ENCODE measurements at places on chromosomes 6 and 20. TPM values are rescaled to one million over a fixed set of nuclear protein-coding genes. Genes with fewer than 3 reads are reported as not detected.
A peak's percentile ranks its signal among the peaks of the same experiment; 100 is the strongest.

DNA sequence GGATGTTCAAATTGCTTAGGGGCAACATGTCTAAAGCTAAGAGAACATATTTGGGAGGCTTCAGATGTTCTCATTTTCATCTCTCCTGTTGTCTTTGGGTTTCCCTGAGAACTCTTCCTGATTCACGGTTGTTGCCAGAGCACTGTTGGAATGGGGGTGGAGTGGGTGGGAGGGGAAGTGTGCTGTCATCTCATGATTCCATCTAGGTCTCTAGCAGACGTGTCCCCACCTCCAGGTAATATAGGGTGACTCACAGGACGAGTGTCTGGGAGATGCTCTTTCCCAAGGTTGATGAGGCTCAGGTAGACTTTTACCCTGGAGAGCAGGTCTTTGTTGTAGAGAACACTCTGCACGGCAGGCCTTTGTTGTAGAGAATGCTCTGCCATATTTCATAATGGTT lies 636.9 kb downstream of the QKI start:
- H3K27me3 ChIP-seq, result no peaks in the 10 kb centered on the region
- no peaks in the 10 kb centered on the region for H3K36me3 ChIP-seq
- H3K4me1 ChIP-seq, result no peaks in the 10 kb centered on the region
- no peak for DNase-seq
- H3K27ac ChIP-seq, result no peak overlapping the region
- H3K4me3 ChIP-seq, result no peak overlapping the region

DNA sequence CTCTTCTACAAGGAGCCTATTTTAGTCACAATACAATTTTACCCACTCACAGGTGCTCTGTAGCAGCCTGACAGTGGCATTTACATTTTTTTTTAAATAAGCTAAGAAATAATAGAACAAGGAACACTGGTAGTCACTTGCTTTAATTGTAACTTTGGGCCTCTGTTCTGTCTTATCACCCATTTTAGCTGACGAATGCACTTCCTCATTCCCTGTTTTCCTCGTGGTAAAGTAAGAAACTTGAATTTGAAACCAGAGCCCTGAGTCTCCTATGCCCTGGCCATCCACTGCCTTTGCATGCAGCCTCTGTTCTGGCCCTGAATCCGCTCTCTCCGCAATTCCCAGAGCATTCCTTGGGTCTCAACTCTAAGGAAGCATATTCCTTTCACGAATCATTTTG lies 550.6 kb downstream of the PTPRT start:
- no peaks in the 10 kb centered on the region for H3K4me1 ChIP-seq
- peak; percentile 30 for DNase-seq
- H3K27ac ChIP-seq, result no peak overlapping the region
- no peaks in the 10 kb centered on the region for H3K36me3 ChIP-seq
- H3K4me3 ChIP-seq, result no peak overlapping the region

The TNFRSF21 gene
- total RNA-seq, result 39.1 TPM

- DNase-seq, result peak; percentile 75
- no peaks in the 10 kb centered on the region for H3K4me1 ChIP-seq
- H3K27me3 ChIP-seq, result no peaks in the 10 kb centered on the region
- H3K4me3 ChIP-seq, result no peak overlapping the region
- no peak overlapping the region for H3K27ac ChIP-seq
- no peaks in the 10 kb centered on the region for H3K36me3 ChIP-seq
Measured at GRCh38 chr20:56776345-56776744, 147.2 kb downstream of the TFAP2C start.

DNA sequence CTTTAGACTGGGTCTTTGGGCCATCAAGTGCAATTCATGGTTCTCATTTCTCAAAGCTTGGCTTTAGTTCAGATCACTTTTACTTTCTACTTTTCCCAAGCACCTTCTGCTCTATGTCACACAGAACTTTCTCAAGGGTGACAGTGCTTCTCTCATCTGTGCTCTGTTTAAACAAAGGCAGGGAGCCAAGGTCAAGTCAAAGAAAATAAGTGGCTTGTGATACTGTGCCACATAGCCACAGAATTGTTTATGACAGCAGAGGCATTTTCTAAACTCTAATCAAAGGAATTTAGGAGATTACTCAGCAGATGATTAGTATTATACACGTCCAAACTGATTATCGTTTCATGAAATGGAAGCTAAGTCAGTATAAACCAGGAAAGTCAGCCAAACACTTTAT lies 348.0 kb downstream of the HDGFL1 start:
- no peaks in the 10 kb centered on the region for H3K27me3 ChIP-seq
- H3K27ac ChIP-seq, result no peak overlapping the region
- H3K36me3 ChIP-seq, result no peaks in the 10 kb centered on the region
- H3K4me1 ChIP-seq, result peaks cover 3% of the 10 kb centered on the region
- no peak overlapping the region for H3K4me3 ChIP-seq

DNA sequence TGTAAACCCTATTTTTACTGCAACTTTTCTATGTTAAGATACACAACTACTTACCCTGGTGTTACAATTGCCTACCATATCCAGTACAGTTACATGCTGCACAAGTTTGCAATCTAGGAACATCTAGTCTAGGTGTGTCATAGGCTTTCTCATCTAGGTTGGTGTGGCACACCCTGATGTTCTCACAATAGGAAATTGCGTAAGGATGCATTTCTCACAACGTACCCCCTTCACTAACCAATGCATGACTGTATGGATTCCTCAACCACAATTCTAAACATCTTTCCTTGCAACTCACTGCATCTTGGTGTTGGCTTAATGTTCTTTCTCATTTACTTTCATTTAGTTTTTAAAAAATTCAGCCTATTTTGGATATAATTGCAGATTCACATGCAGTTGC lies 31.6 kb downstream of the GJA10 start:
- H3K36me3 ChIP-seq, result no peaks in the 10 kb centered on the region
- no peaks in the 10 kb centered on the region for H3K4me1 ChIP-seq
- no peaks in the 10 kb centered on the region for H3K27me3 ChIP-seq

DNA sequence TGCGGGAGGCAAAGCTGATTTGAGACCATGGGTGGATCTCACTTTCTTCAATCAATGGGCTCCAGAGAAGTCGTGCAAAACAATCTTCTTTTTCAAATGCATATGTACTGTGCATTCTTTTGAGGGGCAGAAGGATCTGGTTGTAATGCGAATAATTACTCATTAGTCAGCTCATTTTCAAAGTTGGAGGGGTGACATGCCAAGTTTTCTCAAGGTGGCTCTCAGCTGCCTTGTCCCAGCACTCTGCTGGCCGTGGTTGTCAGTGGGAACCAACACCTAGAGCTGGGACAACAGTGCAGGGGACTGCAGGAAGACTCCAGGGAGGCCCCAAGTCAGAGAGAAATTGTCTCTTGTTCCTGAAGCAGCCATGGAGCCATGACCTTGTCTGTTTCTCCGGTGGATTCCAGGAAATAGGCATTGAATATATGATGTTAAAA lies 25.3 kb downstream of the MYT1 start:
- H3K36me3 ChIP-seq, result peaks cover 5% of the 10 kb centered on the region
- no peak overlapping the region for H3K4me3 ChIP-seq
- DNase-seq, result no peak
- peak overlapping the region; percentile 31 for H3K27ac ChIP-seq
- peaks cover 20% of the 10 kb centered on the region for H3K4me1 ChIP-seq

- DNase-seq, result peak; percentile 65
- no peaks in the 10 kb centered on the region for H3K36me3 ChIP-seq
- peak overlapping the region; percentile 96 for H3K4me3 ChIP-seq
- peaks cover 4% of the 10 kb centered on the region for H3K4me1 ChIP-seq
- no peaks in the 10 kb centered on the region for H3K27me3 ChIP-seq
Measured at GRCh38 chr6:27604986-27605385, 132.1 kb upstream of the ZNF184 start.

The B3GAT2 gene
- 0.24 TPM for total RNA-seq

The CST2 gene
- total RNA-seq, result not detected

- H3K36me3 ChIP-seq, result no peaks in the 10 kb centered on the region
- DNase-seq, result no peak
- H3K4me3 ChIP-seq, result no peak overlapping the region
- H3K27me3 ChIP-seq, result no peaks in the 10 kb centered on the region
- H3K27ac ChIP-seq, result no peak overlapping the region
Measured at GRCh38 chr20:549722-550496, 6.3 kb upstream of the CSNK2A1 start.

The NUP43 gene
- 102 TPM for total RNA-seq

- no peaks in the 10 kb centered on the region for H3K27me3 ChIP-seq
- H3K27ac ChIP-seq, result no peak overlapping the region
- H3K4me3 ChIP-seq, result no peak overlapping the region
- H3K36me3 ChIP-seq, result peaks cover 62% of the 10 kb centered on the region
- peak; percentile 45 for DNase-seq
Measured at GRCh38 chr20:34475979-34476736, 40.1 kb upstream of the DYNLRB1 start.

The ZNF341 gene
- 6.0 TPM for total RNA-seq

DNA sequence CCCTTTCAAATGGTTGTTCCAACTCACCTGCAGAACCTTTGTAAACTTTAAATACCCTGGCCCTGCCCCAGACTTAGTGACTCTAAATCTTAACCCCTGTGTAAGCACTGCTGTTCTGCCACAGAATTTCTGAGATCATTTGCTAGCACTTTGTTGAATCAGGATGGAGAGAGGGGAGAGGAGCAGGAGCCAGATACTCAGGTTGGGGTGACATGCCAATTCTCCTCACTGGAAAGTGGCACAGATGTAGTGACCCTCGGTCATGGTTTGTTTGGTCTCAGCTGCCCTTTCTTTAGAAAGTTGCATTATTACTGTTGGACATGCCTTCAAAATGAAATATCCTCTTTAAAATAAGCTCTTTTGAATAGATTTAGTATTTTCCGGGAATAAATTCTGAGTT lies 168.0 kb downstream of the ZFAND3 start:
- H3K4me3 ChIP-seq, result no peak overlapping the region
- no peak for DNase-seq
- no peak overlapping the region for H3K27ac ChIP-seq

DNA sequence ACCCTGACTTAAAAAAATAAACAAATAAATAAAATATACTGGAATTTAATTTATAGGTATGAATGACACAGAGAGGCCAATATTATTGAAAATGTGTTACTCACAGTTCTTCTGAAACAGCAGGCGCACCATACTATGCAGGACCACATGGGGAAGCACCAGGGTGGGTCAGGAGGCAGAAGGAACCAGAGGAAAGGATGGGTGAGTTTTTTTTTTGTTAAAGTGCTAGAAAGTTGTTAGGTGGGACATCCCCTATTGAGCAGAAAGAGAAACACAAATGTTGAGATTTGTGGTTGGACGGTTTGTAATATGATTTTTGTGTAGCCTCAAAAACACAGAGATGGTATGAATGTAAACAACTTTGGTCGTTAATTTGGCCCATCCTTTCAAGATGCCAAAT lies 26.0 kb downstream of the PTPRA start:
- H3K36me3 ChIP-seq, result peaks cover 6% of the 10 kb centered on the region
- no peak overlapping the region for H3K27ac ChIP-seq
- no peak overlapping the region for H3K4me3 ChIP-seq
- H3K27me3 ChIP-seq, result no peaks in the 10 kb centered on the region
- no peaks in the 10 kb centered on the region for H3K4me1 ChIP-seq

DNA sequence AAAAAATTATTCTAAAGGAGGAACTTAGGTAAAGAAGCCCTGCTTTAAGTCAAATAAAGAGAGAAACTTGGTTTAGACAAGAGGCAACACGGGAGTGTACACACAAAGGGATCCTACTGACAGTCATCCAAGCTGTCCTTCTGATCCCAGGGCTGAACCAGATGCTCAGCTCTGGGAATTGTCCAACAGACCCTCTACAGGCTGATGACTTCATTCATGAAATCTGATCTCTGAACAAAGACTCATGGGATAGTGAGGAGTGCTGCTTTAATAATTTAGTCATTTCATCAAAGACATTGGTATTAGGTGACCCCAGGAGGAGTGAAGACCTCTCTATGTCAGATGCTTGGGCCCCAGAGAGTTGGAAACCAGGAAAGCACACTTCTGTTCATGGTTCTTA lies 65.6 kb upstream of the ARMH2 start:
- H3K4me3 ChIP-seq, result no peak overlapping the region
- no peak for DNase-seq
- H3K27me3 ChIP-seq, result no peaks in the 10 kb centered on the region
- no peak overlapping the region for H3K27ac ChIP-seq
- no peaks in the 10 kb centered on the region for H3K4me1 ChIP-seq

Measured in H9 (cell line).